NCI-H1092 treated with DMSO at 0.1 percent for 48 hours (cell line): ENCODE measurements at places on chromosomes 7 and 10.
A peak's percentile ranks its signal among the peaks of the same experiment; 100 is the strongest.

DNA sequence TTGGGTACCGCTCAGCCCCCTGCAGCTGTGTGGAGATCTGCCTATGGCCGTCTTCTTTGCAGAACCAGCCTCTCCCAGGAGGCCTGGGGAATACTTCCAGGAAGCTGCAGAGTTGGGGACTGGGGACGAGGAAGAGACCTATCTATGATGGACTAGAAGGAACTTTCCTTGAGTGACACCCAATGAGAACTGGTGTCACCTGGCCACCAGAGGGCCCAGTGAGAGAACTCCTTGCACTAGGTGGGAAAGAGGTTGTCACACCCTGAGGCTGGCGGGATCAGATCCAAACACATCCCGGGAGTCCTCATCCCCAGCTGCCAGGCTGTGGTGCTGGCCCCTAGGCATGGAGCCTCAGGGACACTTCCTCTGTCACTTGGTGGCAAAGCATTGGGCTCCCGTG lies 4.9 kb upstream of the GRID2IP start:
- DNase-seq, result peak; percentile 12

GRCh38 chr10:14454629-14455028 lies 123.9 kb upstream of the FRMD4A start:
- DNase-seq, result no peak

DNA sequence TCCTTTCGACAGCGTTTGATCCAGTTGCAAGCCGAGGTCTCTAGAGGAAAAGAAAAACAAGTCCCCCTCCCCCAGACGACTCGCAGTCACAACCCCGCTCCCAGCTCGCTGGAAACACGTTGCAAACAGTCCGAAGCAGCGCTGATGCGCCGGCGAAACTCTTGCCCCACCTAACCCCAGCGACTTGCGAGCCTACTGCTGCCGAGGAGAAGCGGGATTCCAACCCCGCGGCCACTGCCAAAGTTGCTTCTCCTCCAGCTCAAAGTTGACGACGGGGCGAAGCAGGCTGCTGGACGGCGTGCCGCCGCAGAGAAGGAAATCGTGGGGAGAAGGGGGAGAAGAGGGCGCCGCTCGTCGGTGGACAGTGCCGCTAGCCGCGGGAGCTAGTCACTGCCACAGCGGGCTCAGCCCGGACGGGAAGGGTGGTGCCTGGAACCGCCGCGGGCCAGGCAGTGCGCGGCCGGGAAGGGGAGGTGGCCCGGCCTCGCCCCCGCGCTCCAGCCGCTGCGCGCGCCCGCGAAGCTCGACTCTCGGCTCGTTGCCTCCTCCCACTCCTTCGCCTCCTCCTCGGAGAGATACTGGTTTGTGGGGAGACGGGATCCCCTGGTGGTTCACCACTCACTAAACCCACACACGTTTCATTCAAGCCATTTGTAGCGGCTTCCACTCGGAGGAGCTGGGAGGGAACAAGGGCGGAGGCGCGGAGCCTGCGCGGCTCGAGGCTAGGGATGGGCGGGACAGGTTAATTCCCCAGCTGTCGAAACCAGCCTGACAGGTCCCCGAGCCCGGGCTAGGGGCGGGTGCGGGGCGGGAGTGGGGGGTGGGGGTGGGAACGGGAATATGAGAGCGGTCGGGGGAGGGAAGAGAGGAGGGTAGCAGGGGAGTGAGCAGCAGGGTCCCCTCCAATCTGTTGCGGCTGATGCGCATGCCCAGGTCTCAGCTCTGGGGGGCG lies at the start of gene GPR37:
GPR37 (minus strand) TSS at position 392 of the 952 bp plus-strand sequence. CDS start 816 bp downstream, outside the sequence.
- DNase-seq, result no peak

DNA sequence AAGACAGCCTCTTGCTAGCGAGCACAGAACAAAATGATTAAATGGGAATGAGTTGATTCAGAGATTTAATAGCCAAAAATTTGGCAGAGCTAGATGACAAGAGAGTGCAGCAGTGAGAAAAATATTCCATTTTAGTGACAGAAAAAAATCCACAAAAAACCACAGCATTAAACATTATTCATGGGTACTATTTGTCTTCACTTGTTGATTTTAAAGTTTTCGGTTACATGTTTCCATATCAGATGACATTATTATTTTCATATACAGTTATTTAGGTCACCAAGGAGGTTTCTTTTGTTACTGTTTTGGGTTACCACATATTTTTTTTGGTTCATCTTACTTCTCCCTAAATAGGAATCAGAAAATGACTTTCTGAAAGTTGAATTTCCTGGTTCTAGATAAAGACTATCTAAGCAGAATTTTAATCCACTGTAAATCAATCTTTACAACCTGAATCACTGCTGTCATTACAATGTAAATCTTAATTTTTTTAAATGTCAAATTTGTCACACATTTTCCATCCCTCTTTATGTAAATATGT lies 87.9 kb downstream of the SVIL start:
- no peak for DNase-seq

DNA sequence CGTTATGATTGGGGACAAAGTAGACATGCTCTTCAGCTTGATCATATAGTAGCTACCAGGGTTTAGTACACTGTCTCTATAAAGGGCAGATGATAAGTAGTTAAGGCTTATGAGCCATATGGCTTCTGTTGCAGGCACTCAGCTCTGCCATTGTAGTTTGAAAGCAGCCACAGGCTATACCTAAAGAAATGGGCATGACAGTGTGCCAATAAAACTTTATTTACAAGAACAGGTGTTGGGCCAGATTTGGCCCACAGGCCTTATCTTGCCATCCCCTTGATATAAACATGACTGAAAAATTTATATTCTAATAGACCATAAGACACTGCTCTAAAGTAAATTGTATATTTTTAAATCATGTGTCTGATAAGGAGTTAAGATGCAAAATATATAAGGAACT lies 36.6 kb downstream of the GRK5 start:
- DNase-seq, result no peak

- DNase-seq, result no peak
Observed at GRCh38 chr10:24091256-24091655, 117.7 kb upstream of the KIAA1217 start.

- no peak for DNase-seq
Observed at GRCh38 chr7:107108793-107109371, 59.9 kb upstream of the HBP1 start.

DNA sequence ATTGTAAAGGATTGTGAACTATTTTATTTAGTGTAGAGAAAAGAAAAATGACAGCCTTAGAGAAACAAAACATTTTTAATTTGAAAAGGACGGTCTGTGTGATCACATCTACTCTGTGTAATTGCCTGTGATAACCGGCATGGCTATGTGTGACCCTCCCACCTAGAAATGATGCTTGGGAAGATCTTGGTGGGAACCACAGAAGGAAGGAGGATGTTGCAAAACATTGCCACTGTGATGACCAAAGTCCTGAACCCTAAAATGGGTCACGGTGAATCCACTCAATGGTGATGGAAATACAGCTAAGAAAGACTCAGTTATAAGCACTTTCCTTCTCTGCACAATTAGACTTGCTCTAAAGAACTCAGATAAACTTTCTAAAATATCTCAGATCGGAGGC lies 221.3 kb upstream of the FRMD4A start:
- DNase-seq, result no peak

GRCh38 chr7:78438433-78438832 lies 639.9 kb downstream of the PHTF2 start:
- peak; percentile 75 for DNase-seq
